ENCODE measurements at places on chromosomes 7 and 10.

GRCh38 chr7:96407427-96407826 is 85.5 kb upstream of the SLC25A13 start:
- no peak for DNase-seq

GRCh38 chr7:113094517-113095249 is 8.1 kb upstream of the GPR85 start:
- DNase-seq = no peak

DNA sequence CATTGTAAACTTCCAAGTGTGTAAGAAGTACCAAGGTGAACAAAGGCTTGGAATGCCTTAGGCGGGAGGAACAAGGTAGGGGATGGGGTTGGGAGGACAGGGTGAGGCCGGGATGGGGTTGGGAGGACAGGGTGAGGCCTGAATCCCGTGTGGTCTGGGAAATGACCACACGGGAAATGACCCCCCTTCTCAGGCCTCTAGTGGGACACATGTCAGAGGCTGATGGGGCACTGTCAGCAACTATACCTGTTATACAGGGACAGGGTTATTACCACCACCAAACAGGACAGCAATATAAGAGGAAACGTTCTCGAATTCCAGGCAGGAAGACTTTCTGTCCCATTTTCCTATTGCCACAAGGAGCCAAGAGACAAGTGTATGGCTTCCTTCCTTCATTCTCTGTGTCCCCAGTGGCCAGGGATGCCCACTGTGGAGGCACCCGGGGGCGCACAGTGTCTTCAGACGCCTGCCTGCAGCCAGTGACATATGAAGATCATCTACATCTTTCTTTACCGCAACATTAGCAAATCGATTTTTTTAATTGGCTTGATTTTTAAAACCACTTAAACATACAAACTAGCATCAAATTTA is 1.3 kb downstream of the MKI67 start:
- DNase-seq = no peak

GRCh38 chr10:16779384-16779915 is 37.8 kb downstream of the RSU1 start:
- DNase-seq = no peak

- DNase-seq = no peak
Observed at GRCh38 chr10:19889256-19889655, 73.0 kb downstream of the PLXDC2 start.

GRCh38 chr10:96991313-96991841 is 159.3 kb downstream of the LCOR start:
- DNase-seq = no peak

GRCh38 chr7:116173051-116174028 is 37.0 kb upstream of the TES start:
- DNase-seq = peak; percentile 38

- DNase-seq = no peak
Observed at GRCh38 chr7:28088032-28088431, 92.6 kb downstream of the JAZF1 start.

DNA sequence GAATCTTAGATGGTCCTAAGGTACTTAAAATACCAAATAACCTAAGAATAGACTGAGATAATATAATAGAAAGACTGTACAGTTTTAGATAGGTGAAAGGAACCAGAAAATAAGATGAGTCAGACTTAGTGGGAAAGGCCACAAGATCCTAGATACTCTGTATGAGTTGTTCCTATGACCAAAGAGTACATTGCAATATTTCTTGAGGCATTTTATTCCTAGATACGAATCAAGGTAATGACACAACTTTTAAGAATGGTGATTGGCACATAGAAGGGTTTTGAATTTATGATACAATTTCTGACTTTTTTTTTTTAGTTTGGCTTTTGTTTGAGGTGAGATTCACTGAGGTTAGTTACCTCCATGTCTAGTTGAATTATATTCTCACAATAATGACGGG is 30.2 kb downstream of the MGAM start:
- no peak for DNase-seq

DNA sequence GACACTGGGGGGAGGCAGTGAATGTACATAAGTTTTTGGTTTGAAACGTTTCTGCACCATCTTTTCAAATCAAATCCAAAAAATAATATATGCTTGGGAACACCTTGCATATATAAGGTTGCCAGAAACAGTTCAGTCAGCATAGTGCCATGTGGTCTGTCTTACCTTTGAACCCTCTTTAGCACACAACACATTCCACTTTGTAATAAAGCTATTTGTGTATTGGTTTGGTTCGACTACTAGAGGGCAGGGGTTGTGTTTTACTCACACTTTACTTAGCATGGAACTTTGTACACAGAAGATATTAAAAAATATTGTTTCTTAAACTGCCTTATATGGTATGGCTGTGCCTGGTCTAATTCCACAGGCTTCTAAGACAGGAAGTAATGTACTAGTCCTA is 43.2 kb downstream of the ALDH18A1 start:
- DNase-seq = no peak

DNA sequence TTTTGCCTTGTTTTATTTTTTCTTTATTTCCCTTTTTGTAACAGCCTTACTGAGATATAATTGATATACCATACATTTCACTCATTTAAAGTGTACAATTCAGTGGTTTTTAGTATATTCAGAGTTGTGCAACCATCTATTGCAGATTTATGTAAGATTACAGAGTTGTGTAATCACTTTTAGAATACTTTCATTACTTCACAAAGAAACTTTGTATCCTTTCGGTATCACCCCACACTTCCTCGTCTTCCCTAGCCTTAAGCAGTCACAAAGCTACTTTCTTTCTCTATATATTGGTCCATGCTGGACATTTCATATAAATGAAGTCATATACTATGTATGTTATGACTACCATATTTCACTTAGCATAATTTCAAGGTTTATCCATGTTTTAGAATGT is 74.6 kb downstream of the ATRNL1 start:
- no peak for DNase-seq

DNA sequence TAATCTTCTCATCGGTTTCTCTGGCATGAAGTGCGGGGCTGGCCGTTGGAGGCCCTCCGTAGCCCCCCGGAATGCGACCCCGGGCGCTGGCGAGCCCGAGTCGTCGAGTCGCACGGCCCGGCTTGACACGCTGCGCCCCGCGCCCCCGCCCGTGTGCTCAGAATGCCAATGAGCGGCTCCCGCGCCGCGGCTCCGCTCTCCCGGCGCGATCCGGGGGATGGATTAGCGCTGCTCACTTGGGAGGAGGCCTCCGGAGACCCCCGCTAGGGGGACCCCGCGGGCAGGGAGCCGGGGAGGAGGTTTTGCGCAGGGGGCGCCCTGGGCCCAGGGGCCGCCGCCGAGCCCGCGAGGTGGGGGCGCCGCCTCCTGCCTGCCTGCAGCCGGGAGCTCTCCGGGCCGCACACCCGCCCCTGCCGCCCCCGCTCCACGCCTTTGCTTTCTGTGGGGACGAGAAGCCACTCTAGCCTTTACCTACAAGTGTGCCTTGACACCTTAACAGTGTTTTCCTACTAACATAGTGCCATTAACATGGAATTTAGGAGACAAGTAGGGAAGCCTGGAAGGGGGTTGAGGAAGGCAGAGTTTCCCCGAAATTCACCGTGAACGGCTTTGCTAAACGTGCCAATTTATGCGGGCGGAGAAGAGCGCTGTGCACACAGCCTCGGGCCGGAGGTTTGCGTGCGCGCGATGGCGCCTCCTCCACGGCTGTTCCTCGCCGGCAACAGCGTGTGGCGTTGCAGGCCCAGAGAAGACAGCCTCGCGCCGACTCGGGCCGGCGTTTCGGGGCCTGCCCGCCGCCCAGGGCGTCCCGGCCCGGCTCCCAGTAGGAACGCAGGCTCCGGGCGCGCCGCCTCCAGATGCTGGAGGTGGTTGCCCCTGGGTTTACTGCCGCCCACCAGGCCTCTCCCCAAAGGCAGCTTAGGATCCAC is 7.1 kb downstream of the SHH start:
- no peak for DNase-seq

- no peak for DNase-seq
Observed at GRCh38 chr10:89516149-89516832, 19.1 kb downstream of the SLC16A12 start.

GRCh38 chr7:11690395-11690794 is 141.6 kb downstream of the THSD7A start:
- no peak for DNase-seq

DNA sequence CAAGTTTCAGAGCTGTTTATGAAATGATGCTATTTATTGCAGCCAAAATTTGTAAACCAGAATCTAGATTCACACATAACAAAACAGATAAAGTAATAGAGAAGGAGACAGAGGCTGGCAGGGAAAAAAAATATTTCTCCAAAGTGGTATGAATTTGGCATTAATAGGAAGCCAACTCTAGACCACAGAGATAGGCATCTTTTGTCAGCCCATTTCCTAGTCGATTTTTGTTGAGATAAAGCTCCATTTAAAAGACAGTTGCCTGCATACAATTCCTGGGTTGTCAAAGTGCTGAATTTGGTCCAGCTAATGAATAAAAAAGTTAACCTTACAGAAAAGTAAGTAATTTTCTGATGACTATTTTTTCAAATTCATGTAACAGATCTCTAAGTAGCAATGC is 219.3 kb downstream of the ELMO1 start:
- DNase-seq = no peak

- no peak for DNase-seq
Observed at GRCh38 chr10:19541299-19541698, 274.9 kb upstream of the PLXDC2 start.

GRCh38 chr10:23056186-23056579 is 39.2 kb upstream of the MSRB2 start:
- DNase-seq = no peak

GRCh38 chr10:57952741-57953140 is 315.0 kb downstream of the IPMK start:
- no peak for DNase-seq

DNA sequence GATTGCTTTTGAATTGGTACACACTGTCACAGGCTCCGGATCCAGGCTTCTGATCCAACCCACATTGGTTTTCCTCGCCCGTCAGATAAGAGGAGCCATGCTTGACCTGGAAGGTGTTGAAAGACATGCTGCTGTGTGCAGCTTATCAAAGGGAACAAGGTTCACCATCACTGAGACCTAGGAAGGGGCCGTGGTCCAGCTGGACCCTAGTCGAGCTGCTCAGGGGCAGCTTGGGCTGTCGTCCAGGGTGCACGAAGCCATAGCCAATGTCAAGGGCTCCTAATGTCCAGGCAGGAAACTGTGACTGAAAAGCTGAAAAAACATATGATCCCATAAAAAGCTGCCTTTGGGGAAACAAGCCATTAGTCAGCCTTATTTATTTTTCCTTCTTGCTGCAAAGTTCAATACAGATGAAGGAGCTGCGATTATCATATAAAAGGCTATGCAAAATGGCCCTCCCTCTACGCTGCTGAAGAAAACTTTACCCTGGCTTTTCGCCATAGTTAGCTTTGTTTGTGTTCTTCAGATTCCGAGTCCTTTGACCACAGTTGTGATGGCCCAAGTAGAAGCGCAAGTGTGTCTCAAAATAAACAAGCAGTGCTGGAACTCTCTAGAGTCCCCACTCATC is 118.0 kb downstream of the CREB5 start:
- DNase-seq = no peak

- no peak for DNase-seq
Observed at GRCh38 chr7:70615066-70615606, 516.8 kb upstream of the GALNT17 start.

GRCh38 chr7:25951414-25952260 is 200.4 kb upstream of the NFE2L3 start:
- DNase-seq = peak; percentile 23

DNA sequence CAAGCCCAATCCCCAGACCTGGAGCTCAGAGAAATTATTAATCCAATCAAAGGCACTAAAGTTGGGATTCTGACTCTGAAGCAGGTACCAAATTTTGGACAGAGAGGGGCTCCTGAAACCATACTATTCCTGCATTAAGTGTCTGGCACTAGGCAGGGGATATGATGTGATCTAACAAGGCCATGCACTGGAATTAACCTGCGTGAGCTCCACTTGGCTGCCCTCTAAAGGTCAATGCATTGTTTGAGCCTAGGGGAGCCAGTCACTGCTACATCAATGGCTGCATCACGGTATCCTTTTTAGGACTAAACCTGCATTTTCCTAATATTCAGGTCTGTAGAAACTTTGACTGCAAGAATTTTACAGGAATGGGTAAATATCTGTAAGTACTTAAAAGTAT is 42.1 kb downstream of the ST8SIA6 start:
- DNase-seq = peak; percentile 21

DNA sequence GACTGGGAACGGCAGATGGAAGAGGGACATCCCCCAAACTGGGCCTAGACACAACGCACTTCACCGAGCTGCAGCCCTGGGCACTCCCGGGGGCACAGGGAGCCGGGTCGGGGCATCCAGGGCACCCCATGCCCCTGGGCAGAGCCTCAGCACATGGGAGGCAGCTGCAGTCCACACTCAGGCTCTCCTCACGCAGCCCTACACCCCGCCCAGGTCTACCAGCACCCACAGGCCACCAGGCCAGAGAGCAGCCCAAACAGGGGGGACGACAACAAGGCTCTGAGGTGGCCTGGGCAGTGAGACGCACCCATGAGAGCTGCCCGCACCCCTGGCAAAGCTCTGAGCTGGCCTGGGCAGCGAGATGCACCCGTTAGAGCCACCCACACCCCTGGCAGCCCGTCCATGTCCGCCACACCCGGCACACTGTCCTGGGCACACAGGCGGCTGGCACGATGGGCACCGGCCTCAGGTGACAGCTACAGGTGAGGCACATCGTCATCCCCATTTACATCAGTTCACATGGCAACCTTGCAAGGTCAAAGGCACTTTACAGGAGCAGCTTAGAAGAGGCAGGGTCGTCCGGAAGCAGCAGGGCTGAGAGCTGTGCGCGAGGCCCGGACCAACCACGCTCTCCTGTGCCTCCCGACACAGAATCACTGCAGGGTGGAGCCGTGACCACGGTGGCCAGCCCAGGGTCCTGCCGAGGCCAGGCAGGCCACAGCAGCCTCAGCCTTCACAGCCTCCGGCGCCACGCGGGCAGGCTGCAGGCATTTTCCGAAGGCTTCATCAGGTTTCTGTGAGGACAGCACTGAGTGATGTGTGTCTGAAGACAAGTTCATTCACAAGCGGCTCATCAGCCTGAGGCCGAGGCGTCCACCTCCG is 228.6 kb downstream of the MAD1L1 start:
- no peak for DNase-seq

DNA sequence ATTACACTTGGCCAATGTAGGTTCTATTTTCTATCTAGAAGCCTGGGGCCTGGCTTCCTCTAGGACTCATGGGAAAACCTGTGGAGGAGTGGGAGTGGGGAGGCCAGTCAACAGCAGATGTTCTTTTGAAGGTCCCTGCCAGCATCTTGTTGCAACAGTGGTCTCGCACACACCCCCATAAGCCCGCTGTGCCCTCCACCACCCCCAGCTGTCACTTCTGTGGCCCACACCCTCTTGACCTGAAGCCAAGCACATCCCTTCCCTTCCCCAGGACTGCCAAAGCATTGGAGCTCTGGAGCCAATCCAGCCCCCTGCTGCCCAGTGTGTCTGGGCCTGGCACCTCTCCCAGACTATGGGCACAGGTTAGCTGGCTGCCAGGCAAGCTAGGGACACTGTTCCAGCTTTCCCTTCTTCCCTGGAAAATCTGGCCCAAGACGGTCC is 1.9 kb upstream of the STX1A start:
- no peak for DNase-seq

DNA sequence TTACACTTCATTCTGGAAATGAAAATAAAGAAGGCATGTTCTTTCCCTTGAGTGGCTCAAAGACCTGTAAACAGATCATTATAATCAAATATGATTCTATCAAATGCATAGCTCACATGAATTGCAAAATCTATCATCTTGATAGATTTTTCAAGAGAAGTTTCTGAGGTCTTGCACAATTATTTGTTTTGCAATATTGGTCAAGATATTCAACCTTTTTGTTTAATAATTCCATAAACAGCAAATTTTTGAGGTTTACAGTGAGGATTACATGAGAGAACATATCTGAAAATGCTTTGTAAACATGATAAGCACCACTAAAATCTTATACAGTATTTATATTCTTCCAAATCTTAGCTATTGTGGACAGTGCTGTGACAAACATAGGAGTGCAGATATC is 160.8 kb downstream of the HDAC9 start:
- no peak for DNase-seq

All from HuH-7 (cell line).